ENCODE measurements at places on chromosomes 16 and 17.

DNA sequence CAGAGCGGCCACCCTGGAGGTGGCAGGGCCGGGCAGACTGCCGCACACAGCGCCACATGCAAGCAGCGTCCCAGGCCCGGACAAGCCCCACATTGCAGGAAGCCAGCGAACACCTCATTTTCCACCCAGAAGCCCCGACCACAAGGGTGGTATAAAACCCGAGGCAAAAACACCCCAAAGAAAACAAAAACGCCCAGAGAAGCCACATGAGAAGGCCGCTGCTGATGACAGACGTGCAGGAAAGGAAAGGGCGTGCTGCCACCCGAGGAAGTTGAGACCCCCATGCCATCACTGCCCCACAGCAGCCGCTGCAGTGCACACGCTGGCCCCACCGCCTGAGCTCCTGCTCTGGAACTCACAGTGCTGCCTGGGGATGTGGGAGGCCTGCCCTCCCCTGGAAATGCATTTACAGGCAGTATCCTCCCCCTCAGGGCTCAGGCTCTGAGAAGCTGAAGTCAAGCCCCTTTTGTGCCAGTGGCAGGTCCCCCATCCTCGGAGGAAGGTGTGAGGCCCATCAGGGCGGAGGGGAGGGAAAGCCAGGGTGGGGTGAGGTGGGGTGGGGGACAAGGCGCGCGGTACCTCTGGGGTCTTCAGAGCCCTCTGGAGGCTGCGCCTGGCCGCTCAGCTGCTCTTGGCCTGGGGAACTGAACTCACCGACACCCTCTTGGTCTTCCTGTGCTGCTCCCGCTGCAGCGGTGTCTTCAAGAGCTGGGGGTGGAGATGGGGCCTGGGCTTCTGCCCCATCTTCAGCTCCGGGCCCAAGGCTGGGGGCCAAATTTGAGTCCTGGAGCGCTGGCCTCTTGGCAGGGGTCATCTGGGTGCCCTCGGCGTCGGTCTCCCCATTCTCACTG is 62.0 kb downstream of the IL21R start:
- no peak for DNase-seq

GRCh38 chr17:43591779-43592562 is 45.8 kb upstream of the ETV4 start:
- DNase-seq: no peak

DNA sequence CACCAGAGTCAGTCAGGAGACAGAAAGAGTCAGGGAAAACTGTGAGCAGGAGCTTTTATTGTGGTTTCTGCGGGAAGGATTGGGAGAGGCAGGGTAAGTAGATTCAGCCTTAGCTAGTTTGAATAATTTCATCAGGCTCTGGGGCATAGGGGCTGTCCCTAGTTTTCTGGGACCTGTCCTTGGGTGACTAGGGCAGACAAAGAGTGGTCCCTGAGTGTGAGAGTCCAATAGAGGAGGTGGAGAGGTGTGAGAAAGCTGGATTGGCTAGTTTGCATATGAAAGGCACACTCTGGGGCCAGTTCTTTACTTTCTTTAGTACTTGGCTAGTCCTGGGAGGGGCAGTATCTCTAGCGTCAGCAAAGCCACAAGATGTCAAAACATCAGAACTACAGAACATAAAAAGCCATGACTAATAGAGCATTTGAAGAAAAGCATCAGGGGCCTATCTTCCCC is 255.6 kb downstream of the HS3ST3A1 start:
- no peak for DNase-seq

DNA sequence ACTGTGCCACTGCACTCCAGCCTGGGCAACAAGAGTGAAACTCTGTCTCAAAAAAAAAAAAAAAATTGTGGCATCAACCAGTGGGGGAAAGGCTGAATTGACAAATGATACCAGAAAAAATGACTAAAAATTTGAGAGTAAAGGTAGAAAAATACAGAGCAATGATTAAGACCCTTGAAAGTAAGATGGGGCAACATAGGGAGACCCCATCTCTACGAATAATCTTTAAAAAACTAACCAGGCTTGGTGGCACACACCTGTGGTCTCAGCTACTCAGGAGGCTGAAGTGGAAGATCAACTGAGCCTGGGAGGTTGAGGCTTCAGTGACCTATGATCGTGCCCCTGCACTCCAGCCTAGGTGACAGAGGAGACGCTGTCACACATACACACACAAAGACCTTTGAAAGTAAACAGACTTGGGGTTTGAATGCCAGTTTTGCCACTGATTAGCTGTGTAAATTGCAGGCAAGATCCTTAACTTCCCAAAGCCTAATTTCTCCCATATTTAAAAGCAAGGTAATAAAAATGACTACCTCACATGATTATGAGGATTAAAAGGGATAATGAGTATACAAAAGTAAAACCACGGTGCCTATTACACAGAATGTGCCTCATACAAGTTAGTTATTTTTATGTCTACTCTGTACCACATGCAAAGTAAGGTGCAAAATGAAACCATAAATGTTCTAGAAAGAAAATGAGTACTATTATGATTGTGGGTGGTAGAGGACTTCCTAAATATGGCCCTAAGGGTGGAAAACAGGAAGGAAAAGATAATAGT is 21.7 kb upstream of the PAFAH1B1 start:
- peak; percentile 51 for DNase-seq

GRCh38 chr16:66467611-66468010 is 40.5 kb downstream of the BEAN1 start:
- no peak for DNase-seq

GRCh38 chr17:13106171-13106570 is 88.3 kb upstream of the ELAC2 start:
- no peak for DNase-seq

DNA sequence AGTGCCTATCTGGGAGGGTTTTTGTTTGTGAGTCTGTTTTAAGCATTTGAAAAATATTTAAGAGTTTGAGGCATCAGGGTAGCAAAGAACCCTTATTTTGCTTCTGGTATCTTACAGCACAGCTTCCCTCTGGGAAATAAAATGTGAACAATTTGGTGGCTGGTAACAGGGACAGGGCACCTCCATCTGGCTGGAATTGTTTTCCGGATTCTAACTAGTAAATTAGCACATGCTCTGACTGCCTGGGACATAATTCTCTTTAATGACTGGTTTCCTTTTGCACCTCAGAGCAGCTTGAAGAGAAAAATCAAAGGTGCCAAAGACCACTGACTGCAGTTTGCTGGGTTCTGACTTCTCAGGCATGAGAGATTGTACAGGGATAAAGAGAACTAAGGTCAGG is 469.1 kb downstream of the GRIN2A start:
- no peak for DNase-seq

- peak; percentile 86 for DNase-seq
Measured at GRCh38 chr17:29180034-29180787, at the start of gene MYO18A. Gene MYO18A, minus strand, starts transcription at chr17:29180398. Its CDS starts 13,458 bp downstream, at chr17:29166940.

DNA sequence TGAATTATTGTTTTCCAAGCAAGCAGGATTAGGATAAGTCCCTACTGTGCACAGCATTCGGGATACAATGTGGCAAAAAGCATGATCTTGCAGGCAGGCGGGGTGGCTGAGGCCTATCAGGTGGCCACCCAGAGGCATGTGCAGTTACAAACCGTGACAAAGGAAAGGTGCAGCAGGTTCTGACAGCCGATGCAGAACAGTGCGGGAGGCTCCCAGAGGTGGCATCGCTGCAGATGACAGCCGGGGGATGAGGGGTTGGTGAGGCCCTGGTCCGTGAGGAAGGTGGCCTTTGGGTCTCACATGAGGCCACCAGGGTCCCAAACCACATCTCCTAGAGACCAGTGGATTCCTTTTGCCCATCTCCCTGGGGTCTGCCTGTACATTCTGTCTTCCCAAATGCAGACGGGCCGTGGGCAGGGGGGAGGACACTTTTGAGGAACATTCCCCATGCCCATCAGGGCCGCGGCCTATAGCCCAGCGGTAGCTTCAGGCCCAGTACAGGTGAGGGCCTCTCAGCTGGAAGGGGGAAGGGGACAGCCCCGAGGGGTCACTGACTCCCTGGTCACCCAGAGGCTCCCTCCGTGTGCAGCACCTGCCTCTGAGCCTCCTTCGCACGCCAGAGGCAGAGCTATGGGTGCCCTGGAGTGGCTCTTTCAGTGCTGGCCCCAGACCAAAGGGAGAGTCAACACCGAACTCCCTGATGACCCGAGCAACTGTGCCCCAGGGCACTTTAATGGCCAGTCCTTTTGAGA is 85.1 kb downstream of the SOCS1 start:
- DNase-seq: no peak

DNA sequence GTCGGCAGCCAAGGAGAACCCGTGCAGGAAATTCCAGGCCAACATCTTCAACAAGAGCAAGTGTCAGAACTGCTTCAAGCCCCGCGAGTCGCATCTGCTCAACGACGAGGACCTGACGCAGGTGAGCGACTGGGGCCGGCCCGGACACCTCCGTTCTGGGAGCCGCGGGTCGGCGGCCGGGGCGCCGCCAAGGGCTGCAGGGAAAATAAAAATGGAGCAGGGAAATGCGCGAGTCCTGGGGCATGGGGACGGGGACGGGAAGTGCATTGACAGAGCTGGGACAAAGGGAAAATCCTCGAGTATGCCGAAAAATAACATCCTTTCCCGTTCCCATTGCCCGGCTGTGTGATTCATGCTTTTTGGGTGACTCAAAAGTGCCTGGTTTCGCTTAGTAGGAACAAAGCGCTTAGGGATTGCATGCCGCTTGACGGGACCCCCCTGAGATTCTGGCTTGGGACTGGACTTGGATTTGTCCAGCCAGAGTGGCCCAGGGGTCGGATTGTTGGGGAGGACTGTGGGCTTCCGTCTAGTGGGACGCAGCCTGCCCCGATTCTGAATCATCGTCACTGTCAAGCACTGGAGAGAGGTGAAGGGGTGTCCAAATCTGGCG is 699 bp downstream of the MPRIP start:
- no peak for DNase-seq

DNA sequence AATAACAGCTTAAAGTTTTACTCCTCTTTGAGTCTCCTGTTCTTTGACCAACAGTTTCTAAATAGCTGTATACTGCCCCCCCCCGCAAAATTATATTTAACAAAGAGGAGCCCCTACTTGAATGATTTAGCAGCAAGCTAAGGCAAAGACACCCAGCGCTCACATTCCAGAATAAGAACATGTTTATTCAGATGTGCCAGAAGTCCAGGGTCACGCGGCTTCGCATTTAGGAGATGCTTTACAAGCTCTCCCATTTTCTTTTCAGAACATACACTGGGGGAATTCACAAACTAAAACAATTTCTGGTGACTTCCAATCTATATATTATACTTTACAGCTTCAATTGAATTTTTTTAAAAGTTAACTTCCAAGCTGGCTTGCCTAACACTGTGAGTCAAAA is 5.3 kb downstream of the PLD6 start:
- no peak for DNase-seq

- no peak for DNase-seq
Measured at GRCh38 chr16:67528870-67529581, 397 bp downstream of the RIPOR1 start.

DNA sequence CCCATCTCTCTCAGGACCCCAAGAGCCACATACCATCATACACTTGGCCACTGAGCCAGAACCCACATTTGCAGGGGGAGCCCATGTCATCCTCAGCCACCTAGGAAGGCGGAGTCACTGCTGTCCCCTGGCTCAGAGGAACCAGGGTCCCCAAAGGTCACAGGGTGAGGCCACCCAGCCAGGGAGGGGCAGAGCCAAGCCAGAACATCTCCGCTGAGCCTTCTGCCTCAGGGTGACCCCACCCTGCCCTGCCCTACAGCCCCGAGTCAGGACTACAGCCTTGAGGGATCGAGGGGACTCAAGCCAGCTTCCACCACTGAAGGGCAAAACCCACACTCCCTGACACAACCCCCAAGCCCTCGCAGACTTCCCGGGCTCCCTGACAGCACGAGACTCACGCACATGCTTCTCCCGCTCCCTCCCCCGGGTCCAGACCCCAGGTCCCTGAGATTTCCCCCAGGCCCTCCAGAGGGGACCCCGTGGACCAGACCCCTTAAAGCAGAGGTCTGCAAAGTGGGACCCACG is 17.4 kb downstream of the PIEZO1 start:
- DNase-seq: no peak

DNA sequence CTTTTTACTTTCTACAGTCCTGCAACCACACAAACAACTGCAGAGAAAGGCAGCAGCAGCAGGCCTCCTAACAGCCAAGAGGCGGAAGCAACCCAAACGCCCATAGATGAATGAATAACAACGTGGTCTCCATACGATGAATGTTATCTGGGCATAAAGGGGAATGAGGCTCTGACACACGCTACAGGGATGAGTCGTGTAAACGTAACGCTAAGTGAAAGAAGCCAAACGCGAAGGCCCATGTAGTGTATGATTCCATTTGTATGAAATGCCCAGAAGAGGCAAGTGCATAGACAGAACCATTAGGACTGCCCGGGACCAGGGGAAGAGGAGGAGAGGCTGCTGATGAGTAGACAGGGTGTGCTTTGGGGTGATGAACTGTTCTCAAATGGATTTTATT is 94.8 kb upstream of the DNAH17 start:
- no peak for DNase-seq

- no peak for DNase-seq
Measured at GRCh38 chr16:27127308-27127707, 60.6 kb downstream of the C16orf82 start.

- DNase-seq: no peak
Measured at GRCh38 chr17:82021900-82022309, 773 bp downstream of the CENPX start.

DNA sequence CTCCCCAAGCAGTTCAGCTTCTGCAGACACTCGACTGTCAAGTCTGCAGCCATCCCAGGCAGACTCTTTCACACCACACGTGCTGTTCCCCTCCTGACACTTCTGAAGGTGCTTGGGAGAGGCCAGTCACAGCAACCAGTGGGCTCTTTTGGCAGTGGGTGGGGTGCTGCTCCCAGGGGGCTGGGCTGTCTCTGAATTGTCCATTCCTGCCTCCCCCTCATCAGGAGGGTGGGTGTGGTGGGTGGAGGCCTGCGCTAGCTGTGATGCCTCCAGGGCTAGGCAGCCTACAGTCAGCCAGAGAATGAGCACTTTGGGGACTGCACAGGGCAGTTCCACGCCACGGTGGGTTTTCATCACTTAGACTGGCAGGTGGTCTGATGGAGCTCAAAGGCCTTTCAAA is 10.3 kb downstream of the STARD3 start:
- DNase-seq: no peak

DNA sequence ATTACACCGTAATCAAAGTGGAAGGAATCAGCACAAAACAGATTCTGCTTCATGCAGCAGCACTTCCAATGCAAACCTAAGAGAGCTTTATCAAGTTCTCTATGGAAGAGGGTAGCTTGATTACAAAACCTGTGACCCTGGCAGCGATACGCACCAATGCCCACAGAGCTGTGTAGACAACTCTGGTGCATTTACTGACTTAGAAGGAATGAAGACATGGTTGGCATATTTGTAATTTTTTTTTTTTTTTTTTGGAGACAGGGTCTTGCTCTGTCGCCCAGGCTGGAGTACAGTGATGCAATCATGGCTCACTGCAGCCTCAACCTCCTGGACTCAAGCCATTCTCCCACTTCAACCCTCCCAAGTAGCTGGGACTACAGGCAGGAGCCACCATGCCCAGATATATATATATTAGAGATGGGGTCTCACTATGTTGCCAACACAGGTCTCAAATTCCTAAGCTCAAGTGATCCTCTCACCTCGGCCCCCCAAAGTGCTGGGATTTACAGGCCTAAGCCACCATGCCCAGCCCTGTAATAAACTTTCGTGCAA is 49.4 kb downstream of the XPO6 start:
- no peak for DNase-seq

GRCh38 chr17:19264681-19265080 is 27.5 kb downstream of the EPN2 start:
- no peak for DNase-seq

- DNase-seq: no peak
Measured at GRCh38 chr17:79695797-79696609, 34.7 kb upstream of the ENPP7 start.
